ENCODE measurements at places on chromosomes 13 and 19.

GRCh38 chr13:108281901-108282300, 12.4 kb downstream of the TNFSF13B start:
- DNase-seq = no peak

GRCh38 chr19:45250832-45251451, at the start of gene MARK4:
Gene MARK4, plus strand, starts transcription at chr19:45251271. Its CDS starts 318 bp downstream, at chr19:45251589.
- DNase-seq = peak; percentile 27

- DNase-seq = no peak
Measured at GRCh38 chr13:109626386-109627171, 159.8 kb downstream of the IRS2 start.

- DNase-seq = no peak
Measured at GRCh38 chr13:76129305-76130000, 493.3 kb downstream of the LMO7 start.

DNA sequence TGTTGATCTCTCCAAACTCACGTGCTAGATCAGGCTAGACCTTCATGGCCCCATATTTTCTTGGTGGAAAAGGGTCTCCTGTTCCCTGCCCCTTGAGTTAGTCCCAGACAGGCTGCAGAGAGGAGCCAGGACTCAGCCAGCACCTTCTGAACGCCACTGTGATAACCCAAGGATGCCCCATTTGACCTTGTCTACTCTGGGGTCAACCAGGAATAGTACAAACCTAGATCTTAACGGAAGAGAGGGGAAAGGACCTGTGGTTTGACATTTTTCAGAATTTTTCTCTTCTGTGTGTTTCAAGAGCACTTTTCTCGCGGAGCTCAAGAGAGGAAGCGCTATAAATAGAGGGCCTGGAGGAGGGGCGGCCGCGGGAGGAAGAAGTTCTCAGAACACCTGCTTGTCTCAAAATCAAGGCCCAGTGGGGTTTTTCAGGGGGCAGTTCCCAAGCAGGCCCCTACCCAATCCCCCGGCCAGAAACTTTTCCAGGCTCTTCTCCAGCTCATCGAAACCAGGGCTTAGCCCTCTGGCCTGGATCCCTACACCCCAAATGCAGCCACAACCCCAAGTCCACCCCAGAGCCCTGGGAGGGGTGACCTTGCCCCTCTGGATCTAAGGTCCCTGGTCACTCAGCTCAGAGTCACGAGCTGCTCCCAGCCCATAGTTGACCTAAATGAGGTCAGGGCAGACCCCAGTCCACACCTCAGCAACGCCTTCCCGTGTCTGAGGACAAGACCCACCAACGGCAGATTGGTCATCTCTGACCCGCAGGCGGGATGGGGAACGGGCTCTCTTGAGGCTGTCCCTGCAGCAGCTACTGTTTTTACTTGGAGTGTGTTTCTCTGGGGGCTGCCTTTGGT, 75.6 kb upstream of the TM9SF2 start:
- no peak for DNase-seq
